Stimulated activated CD8-positive, alpha-beta memory T cell treated with anti-CD3 and anti-CD28 coated beads, Interleukin-4, amount 100 ng/mL, for 4 hours (primary cell): ENCODE measurements at places on chromosomes 1 and 21.

DNA sequence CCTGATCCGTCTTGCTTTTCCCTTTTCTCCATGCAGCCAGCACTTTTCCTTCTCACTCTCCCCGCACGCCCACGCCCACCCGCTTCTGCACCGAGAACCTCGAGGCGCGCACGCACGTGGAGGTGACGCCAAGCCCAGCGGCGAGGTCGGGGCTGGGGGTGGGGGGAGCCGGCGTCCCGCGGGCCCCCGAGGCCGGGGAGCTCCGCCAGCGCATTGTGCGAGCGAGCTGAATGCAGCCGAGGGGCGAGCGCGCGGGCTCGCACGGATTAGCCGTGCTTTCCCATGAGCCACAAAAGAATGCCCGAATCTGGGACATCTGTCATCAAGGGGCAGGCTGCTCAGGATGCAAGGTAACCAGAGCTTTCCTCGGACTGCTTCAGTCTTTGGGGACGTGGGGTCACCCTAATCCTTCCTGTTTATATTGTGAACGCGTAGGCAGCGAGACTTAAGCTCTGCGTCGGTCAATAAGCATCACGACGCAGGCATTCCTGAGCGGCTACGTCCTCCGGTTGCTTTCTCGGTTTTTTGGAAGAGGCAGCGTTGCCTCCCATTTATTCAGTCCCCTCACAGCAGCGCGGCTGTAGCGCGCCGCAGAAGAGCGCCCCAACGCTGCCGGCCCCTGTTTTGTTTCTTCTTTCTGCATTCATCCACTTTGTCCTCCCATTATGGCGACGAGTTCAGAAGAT lies 67.3 kb upstream of the AKT3 start:
- no peak for DNase-seq

- no peak for DNase-seq
Observed at GRCh38 chr1:178232949-178233348, 139.0 kb downstream of the RASAL2 start.

DNA sequence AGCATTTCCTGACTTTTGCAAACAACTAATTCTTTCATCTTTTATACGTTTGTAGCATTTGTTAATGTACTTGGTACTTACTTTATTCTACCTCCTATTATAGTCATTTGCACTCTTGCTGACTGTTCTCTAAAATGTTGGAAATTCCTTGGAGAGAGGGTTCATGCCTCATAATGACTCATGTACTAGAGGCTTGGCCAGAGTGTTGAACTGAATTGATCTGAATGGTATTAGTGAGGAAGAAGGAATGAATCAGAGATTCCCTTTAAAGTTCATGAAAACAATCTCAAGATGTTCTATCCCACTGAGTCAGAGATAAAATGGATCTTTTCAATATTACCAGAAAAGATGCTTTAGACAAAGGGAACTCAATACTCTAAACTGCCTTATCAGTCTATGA lies 383.4 kb downstream of the SEC16B start:
- DNase-seq, result no peak

DNA sequence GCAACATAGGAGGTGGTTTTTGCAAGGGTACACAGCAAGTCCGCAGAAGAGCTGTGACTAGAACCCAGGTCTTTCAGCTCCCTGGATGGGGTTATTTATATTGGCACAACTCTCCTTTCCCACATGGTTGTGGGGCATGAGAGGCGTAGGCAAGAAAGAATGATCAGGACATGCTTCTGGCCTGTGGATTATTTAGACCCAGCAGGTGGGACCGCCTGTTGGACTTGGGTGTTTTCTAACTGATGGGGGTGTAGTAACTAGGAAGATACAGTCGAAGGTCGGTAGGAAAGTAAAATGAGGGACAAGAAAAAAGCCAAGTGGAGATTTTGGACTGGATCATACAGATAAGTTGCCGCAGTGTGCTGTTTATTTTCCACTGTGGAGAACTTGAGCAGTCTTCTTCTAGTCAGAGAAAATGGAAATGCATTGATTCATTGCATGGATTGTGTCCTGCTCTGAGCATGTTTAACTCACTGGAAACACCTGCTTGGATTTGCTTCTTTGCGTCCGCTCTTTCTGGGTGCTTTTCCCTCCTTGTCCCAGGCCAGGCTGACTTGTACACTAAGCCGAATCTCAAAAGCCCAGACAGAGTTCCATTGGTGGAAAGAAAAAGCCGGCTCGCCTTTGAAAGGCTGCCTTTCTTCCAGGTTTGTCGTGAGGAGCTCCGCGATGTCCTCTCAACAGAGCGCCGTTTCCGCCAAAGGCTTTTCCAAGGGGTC lies 592 bp downstream of the CRCT1 start:
- DNase-seq, result no peak

- DNase-seq, result no peak
Observed at GRCh38 chr1:54499360-54500106, 48.5 kb upstream of the ACOT11 start.

GRCh38 chr1:36599828-36600227 lies 117.1 kb upstream of the CSF3R start:
- no peak for DNase-seq

- peak; percentile 56 for DNase-seq
Observed at GRCh38 chr1:24535021-24535424, 20.9 kb upstream of the NCMAP start.

GRCh38 chr1:7207875-7208646 lies 422.8 kb downstream of the CAMTA1 start:
- no peak for DNase-seq

GRCh38 chr1:6235296-6235677 lies 477 bp downstream of the ICMT start:
- no peak for DNase-seq
